ENCODE measurements at places on chromosomes 2 and 18.

DNA sequence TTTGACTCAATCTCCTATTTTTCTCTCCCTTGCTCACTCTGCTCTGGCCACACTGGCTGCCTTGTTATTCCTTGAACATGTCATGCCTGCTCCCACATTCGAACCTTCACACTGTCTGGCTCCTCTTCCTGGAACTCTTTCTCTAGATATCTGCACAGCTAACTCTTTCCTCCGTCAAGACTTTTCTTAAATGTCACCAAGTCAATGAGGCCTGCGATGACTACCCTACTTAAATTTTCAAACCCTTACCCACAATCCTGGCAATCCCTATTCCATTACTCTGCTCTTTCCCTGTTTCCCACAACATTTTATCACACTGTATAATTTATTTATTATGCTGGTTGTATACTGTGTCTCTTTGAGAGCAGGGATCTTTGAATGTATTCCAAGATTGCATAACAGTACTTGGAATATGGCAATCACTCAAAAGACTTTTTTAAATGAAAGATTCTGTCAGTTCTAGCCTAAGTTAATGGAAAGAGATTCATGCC is 206.2 kb downstream of the SRBD1 start:
- DNase-seq, result no peak

DNA sequence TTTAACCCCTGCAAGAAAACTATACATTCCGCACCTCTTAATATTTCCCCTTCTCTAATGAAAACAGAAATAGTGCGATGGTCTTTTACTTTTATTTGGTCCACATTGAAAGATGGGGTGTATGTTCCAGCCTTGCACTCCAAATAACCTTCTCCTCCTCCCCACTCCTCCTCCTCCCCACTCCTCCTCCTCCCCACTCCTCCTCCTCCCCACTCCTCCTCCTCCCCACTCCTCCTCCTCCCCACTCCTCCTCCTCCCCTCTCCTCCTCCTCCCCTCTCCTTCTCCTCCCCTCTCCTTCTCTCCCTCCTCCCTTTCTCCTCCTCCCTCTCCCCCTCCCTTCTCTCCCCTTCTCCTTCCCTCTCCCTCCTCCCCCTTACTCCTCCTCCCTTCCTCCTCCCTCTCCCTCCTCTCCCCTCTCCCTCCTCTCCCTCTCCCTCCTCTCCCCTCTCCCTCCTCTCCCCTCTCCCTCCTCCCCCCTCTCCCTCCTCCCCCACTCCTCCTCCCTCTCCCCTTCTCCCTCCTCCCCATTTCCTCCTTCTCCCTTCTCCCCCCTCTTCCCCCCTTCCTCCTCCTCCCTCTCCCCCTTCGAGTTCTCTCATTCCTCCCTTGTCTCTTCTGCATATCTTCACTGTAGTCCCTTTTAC is 70.4 kb downstream of the ZNF532 start:
- no peak for DNase-seq

DNA sequence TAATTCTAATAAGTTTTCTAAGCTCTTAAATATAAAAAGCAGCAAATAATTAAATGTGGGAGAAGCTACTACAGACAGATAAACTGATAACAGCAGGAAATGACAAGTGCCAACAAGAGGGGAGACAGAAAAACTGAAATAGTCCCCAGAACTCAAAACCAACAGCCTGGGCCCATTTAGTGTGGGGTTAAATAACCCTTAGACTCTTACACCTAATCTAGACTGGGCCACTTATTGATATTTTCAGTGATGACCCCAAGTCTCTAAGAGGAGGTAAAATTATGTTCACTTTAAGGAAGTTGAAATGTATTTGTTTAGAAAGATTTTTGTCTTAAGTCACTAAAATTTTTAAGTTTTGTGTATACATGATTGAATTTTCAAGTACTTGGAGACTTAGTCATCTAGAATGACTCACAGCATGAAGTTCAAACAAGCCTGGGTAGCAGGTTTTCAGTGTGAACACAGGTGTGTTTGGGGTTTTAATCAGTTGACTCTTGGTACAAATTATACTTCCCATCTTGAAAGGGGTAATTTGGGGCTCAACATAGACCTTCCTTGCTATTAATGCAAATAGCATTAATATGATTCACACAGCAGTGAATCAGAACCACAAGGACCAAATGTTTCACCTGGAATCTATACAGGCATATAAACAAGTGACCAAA is 54.9 kb upstream of the MYO3B start:
- no peak for DNase-seq

GRCh38 chr2:70778676-70779075 is 10.7 kb upstream of the ADD2 start:
- DNase-seq, result no peak

DNA sequence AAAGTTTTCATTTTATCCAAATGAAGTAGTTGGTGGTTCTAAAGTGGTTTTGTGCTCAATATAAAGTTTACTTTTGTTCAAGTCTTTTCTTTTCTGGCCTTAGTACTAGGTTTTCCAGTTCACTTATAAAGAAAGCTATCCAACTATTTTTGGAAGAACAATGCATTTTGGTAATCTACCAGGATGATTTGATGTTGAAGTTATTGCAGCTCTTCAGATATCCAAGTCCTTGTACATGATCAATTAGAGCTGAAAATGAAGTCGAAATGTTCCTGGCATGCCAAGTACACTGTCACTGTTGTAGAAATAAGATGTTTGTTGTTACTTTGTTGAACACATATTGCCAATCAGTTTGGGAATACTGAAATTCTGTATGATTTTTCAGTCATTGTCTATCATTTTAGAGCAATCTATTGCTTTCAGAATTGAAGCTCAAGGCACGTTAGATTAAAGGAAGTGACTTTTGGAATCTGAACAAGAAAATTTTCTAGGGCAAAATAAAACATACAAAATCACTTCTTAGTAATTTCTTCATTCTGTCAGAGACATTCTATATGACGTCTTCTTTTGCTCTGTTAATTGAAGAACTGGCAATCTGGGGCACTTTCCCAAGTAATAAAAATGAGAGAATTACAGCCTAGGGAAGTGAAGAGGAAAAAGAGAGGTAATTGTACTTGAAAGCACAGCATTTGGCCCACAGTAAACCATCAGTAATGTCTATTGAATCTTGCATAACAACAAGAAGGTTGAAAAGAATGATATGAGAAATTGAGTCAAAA is 232.3 kb downstream of the MREG start:
- DNase-seq, result no peak

GRCh38 chr2:159615367-159616285 is 722 bp downstream of the BAZ2B start:
- peak; percentile 8 for DNase-seq

GRCh38 chr2:96773922-96774321 is 13.2 kb downstream of the CNNM4 start:
- DNase-seq, result no peak

GRCh38 chr2:62339413-62339812 is 143.5 kb downstream of the B3GNT2 start:
- DNase-seq, result no peak

All from T-helper 17 cell (primary cell).